ENCODE measurements at places on chromosomes 3 and 15.

GRCh38 chr15:74133694-74134386, 3.5 kb downstream of the ISLR2 start:
- DNase-seq, result no peak
- no peak overlapping the region for H3K27ac ChIP-seq
- no peak overlapping the region for H3K4me3 ChIP-seq
- peaks cover 10% of the 10 kb centered on the region for H3K4me1 ChIP-seq
- peaks cover 52% of the 10 kb centered on the region for H3K27me3 ChIP-seq
- H3K36me3 ChIP-seq, result no peaks in the 10 kb centered on the region

DNA sequence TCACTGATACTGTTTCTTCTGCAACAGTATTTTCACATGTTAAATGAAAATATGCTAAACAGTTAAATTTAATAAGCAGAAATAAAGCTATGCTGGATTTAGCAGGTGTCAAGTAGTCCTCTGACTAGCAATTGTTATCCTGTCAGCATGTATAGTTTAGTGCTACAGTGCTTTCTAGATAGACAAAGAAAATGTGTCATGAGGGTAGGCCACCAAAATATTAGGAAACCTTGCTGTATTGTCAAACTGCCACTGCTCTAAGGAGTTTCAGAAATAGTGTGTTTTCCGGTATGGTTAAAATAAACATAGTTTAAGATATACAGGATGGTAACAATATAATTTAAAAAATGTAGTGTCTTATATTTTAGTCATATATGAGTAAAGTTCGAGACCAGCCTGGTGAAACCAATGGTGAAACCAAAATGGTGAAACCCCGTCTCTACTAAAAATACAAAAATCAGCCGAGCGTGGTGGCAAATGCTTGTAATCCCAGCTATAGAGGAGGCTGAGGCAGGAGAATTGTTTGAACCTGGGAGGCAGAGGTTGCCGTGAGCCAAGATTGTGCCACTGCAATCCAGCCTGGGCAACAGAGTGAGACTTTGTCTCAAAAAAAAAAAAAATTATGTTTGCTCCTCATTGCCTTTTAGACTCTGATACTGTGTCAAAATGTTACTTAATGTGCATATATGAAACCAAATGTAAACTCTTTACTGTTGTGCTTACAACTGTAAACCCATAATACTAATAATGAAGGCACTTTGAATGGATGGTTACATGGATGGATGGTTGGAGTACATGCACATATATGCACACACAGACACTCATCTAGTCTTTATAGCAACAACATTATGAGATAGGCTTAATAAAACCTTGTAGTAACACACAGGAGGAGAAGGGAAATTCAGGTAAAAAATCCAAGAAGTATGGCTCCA, 204.8 kb downstream of the RSRC1 start:
- peaks cover 4% of the 10 kb centered on the region for H3K4me1 ChIP-seq
- DNase-seq, result no peak
- H3K27ac ChIP-seq, result no peak overlapping the region
- no peaks in the 10 kb centered on the region for H3K36me3 ChIP-seq
- H3K27me3 ChIP-seq, result no peaks in the 10 kb centered on the region

- no peak overlapping the region for H3K4me3 ChIP-seq
- no peak overlapping the region for H3K27ac ChIP-seq
- no peak for DNase-seq
- H3K27me3 ChIP-seq, result no peaks in the 10 kb centered on the region
- no peaks in the 10 kb centered on the region for H3K36me3 ChIP-seq
- no peaks in the 10 kb centered on the region for H3K4me1 ChIP-seq
Measured at GRCh38 chr15:66894986-66895780, 170.2 kb upstream of the SMAD3 start.

DNA sequence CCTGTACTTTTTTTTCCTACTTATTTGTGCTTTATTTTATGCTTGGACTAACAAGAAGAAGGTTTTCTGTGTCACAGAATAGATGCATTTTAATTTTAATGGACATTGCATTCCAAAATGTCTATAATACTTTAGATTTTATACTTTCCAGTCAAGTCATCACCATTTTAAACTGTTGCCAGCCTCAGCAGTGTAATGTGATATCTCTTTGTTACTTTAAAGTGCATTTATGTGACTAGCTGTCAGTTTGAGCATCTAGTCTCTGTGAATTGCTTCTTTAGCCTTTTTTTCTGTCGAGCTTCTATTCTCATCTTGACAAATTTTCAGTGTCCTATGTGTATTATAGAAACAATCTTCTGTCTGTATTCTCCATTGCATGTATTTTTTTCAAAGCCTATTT, 511.4 kb upstream of the CBLB start:
- no peaks in the 10 kb centered on the region for H3K36me3 ChIP-seq
- no peak for DNase-seq
- H3K4me1 ChIP-seq, result no peaks in the 10 kb centered on the region
- no peaks in the 10 kb centered on the region for H3K27me3 ChIP-seq

DNA sequence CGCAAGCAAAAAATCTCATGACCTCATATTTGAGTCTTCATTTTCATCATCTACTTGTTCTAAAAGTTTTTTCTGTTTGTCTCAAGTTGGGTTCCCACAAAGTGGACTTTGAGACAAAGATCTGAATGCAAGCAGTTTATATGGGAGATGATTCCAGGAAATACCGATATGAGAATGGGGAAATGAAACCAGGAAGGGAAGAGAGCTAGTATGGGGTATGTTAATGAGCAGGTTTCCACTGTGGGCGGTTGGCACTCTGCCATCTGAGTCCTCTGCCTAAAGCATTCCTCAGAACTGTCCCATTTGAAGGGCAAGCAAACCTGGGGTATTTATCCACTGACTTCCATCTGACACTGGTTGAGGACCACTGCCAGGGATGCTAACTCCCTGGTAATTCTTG, 8.8 kb downstream of the ADPRH start:
- peak overlapping the region; percentile 20 for H3K27ac ChIP-seq
- no peak overlapping the region for H3K4me3 ChIP-seq
- H3K36me3 ChIP-seq, result no peaks in the 10 kb centered on the region
- DNase-seq, result no peak
- H3K27me3 ChIP-seq, result no peaks in the 10 kb centered on the region

GRCh38 chr3:190458040-190458439, 8.3 kb upstream of the TMEM207 start:
- H3K36me3 ChIP-seq, result no peaks in the 10 kb centered on the region
- H3K4me1 ChIP-seq, result no peaks in the 10 kb centered on the region
- no peak for DNase-seq
- H3K27ac ChIP-seq, result no peak overlapping the region

- no peak for DNase-seq
- no peak overlapping the region for H3K4me3 ChIP-seq
- H3K27me3 ChIP-seq, result no peaks in the 10 kb centered on the region
- H3K36me3 ChIP-seq, result peaks cover 4% of the 10 kb centered on the region
- peak overlapping the region; percentile 1 for H3K27ac ChIP-seq
- H3K4me1 ChIP-seq, result peaks cover 48% of the 10 kb centered on the region
Measured at GRCh38 chr15:63968700-63969099, 77.6 kb downstream of the DAPK2 start.

- no peaks in the 10 kb centered on the region for H3K4me1 ChIP-seq
- H3K36me3 ChIP-seq, result peaks cover 18% of the 10 kb centered on the region
- no peak for DNase-seq
- H3K4me3 ChIP-seq, result no peak overlapping the region
Measured at GRCh38 chr15:61916104-61916503, 144.1 kb downstream of the VPS13C start.

DNA sequence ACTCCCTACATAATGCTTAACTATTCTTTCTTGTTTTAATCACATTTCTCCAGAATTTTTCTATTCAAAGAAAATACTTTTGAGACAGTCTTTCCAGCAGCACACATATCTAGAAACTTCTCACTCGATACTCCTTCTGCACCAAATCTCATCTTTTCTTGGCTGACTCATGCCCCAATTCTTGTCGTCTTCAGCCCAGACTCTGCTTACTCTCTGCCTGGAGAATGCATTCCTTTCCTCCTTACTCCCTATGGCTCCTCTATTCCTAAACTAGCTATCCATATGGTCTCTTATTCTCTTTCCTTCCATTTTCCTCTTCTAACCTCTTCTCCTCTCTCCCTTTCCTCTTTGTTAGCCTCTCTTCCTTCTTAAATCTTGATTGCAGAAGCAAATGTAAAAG, 158.7 kb downstream of the GBE1 start:
- no peaks in the 10 kb centered on the region for H3K36me3 ChIP-seq
- no peak overlapping the region for H3K27ac ChIP-seq
- no peak for DNase-seq
- H3K4me1 ChIP-seq, result no peaks in the 10 kb centered on the region
- no peak overlapping the region for H3K4me3 ChIP-seq

- no peak overlapping the region for H3K27ac ChIP-seq
- no peak for DNase-seq
- no peaks in the 10 kb centered on the region for H3K27me3 ChIP-seq
- H3K4me3 ChIP-seq, result no peak overlapping the region
Measured at GRCh38 chr3:189457201-189457607, 174.0 kb upstream of the TP63 start.

GRCh38 chr3:194272861-194273742, 78.0 kb downstream of the CPN2 start:
- no peaks in the 10 kb centered on the region for H3K27me3 ChIP-seq
- H3K36me3 ChIP-seq, result no peaks in the 10 kb centered on the region
- H3K4me3 ChIP-seq, result no peak overlapping the region
- no peak for DNase-seq
- H3K4me1 ChIP-seq, result no peaks in the 10 kb centered on the region

GRCh38 chr3:1623896-1624295, 474.8 kb upstream of the CNTN4 start:
- no peak overlapping the region for H3K27ac ChIP-seq
- H3K27me3 ChIP-seq, result no peaks in the 10 kb centered on the region
- no peaks in the 10 kb centered on the region for H3K4me1 ChIP-seq
- H3K36me3 ChIP-seq, result no peaks in the 10 kb centered on the region
- no peak for DNase-seq

GRCh38 chr15:90145259-90145658, 43.0 kb upstream of the IDH2 start:
- no peak for DNase-seq
- no peak overlapping the region for H3K4me3 ChIP-seq
- H3K36me3 ChIP-seq, result no peaks in the 10 kb centered on the region
- peaks cover 17% of the 10 kb centered on the region for H3K4me1 ChIP-seq
- no peak overlapping the region for H3K27ac ChIP-seq

- no peaks in the 10 kb centered on the region for H3K4me1 ChIP-seq
- H3K36me3 ChIP-seq, result peaks cover 2% of the 10 kb centered on the region
- no peak overlapping the region for H3K4me3 ChIP-seq
- no peak overlapping the region for H3K27ac ChIP-seq
- DNase-seq, result no peak
Measured at GRCh38 chr3:73052857-73053256, 8.6 kb upstream of the EBLN2 start.

- DNase-seq, result no peak
- no peaks in the 10 kb centered on the region for H3K4me1 ChIP-seq
- H3K27me3 ChIP-seq, result no peaks in the 10 kb centered on the region
- H3K4me3 ChIP-seq, result no peak overlapping the region
- H3K27ac ChIP-seq, result no peak overlapping the region
Measured at GRCh38 chr15:50235794-50236193, 29.7 kb downstream of the HDC start.

DNA sequence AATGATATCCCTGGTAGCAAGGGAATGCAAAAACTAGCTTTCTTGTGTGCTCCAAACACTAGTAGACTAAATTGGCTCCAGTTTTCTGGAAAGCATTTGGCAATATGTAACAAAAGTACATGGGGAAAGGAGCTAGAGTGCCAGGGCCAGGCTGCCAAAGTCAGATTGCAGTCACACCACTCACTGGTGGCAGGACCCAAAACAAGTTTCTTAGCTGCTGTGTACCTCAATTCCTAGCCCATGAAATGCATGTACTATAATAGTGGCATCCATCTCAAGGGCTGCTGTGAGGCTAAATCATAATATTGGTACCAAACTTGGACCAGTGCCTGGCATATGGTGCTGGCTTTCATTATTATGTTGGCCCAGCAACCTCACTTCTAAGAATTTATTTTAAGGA, 49.3 kb downstream of the CLDN18 start:
- H3K4me1 ChIP-seq, result peaks cover 16% of the 10 kb centered on the region
- no peaks in the 10 kb centered on the region for H3K36me3 ChIP-seq
- H3K4me3 ChIP-seq, result no peak overlapping the region
- H3K27ac ChIP-seq, result no peak overlapping the region
- no peak for DNase-seq

GRCh38 chr3:191958980-191959671, 498.2 kb downstream of the PYDC2 start:
- no peaks in the 10 kb centered on the region for H3K27me3 ChIP-seq
- H3K4me1 ChIP-seq, result no peaks in the 10 kb centered on the region
- H3K27ac ChIP-seq, result peak overlapping the region; percentile 20

GRCh38 chr3:127794402-127794801, 27.9 kb downstream of the MGLL start:
- no peak overlapping the region for H3K4me3 ChIP-seq
- H3K27ac ChIP-seq, result no peak overlapping the region
- no peak for DNase-seq
- no peaks in the 10 kb centered on the region for H3K27me3 ChIP-seq
- H3K36me3 ChIP-seq, result peaks cover 7% of the 10 kb centered on the region
- peaks cover 13% of the 10 kb centered on the region for H3K4me1 ChIP-seq

DNA sequence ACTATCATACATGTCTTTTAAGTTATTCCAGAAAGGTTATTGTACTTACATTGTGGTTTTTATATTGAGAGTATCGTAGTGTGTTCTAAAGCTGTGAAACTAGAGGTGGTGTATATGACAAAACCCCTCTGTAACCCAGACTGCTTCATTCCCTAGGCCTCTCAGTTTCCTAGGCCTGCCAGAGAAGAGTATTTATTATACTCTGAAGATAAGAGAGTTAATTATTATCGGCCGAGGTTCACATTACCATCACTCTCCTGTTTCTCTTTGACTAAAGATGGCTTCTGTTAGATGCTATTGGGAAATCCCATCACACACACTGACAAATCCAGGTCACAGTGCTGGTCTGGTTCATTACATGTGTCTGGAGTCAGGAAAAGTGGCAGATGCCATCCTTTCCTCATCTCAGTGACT, 20.5 kb downstream of the EXOSC7 start:
- H3K4me3 ChIP-seq, result no peak overlapping the region
- DNase-seq, result no peak
- 0 out of 2 replicates have a peak overlapping the region, but pooled peaks have one; percentile 1 for H3K27ac ChIP-seq
- peaks cover 5% of the 10 kb centered on the region for H3K4me1 ChIP-seq

GRCh38 chr15:44441095-44441501, 13.7 kb downstream of the CTDSPL2 start:
- H3K27me3 ChIP-seq, result no peaks in the 10 kb centered on the region
- no peak overlapping the region for H3K27ac ChIP-seq
- no peak for DNase-seq
- no peak overlapping the region for H3K4me3 ChIP-seq

- DNase-seq, result no peak
- no peak overlapping the region for H3K4me3 ChIP-seq
Measured at GRCh38 chr3:192747145-192747544, 19.8 kb upstream of the FGF12 start.

DNA sequence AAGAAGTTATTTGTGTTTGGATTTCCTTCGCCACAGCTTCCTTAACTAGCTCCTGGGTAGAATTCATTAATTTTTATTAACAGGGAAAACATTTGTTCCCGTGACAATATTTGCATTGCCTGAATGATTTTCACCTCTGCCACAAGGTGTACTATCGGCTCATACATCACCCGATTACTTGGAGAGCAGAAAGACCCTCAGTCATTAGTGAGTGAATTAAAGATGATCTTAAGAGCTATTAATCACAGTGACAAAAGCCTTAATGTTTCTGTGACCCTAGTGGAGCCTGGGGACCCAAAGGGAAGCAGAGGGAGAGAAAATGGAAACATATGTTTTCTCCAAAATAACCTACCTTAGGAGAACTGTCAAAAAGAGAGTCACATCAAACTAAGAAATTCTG, 228.3 kb downstream of the MECOM start:
- no peak overlapping the region for H3K27ac ChIP-seq
- H3K4me3 ChIP-seq, result no peak overlapping the region
- no peak for DNase-seq
- no peaks in the 10 kb centered on the region for H3K4me1 ChIP-seq
- H3K36me3 ChIP-seq, result no peaks in the 10 kb centered on the region
